ENCODE measurements at places on chromosomes 4 and X. TPM values are rescaled to one million over a fixed set of nuclear protein-coding genes. Genes with fewer than 3 reads are reported as not detected.

DNA sequence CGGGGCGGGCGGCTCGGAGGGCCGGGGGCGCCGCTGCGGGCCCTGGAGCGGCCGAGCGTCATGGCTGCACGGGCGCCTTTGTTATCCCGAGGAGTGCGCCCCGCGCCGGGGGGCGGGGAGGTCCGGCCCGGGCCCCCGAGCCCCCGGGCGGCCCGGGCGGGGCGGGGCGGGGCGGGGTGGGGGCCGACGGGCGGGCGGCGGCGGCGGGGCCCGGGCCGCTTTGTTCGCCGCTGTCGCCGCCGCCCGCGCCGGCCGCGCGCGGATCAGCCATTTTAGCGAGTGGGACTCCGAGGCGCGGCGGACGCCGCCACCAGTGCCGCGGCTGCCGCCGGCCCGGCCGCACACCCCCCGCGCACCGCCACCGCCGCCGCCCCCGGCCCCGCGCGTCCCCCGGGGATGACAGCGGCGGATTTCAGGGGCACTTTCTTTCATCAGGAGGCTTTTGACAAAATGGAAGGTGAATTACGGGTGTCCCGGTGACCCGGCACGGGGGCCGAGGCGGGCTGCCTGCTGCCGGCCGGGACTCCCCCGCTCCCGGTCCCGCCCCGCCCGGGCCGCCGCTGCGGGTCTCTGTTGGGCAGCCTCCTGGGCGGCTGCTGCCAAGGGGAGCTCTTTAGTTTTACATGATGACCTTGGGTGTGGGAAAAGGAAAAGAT, 1.2 kb downstream of the HMGB3 start:
- H3K4me1 ChIP-seq: no peaks in the 10 kb centered on the region
- H3K27ac ChIP-seq: no peak overlapping the region
- H3K36me3 ChIP-seq: no peaks in the 10 kb centered on the region
- DNase-seq: no peak
- H3K4me3 ChIP-seq: peak overlapping the region; percentile 36

GRCh38 chr4:4995103-4995907, 24.0 kb downstream of the CYTL1 start:
- H3K4me3 ChIP-seq: no peak overlapping the region
- peaks cover 29% of the 10 kb centered on the region for H3K4me1 ChIP-seq
- no peak for DNase-seq
- H3K27ac ChIP-seq: peak overlapping the region; percentile 53
- H3K27me3 ChIP-seq: no peaks in the 10 kb centered on the region
- H3K36me3 ChIP-seq: no peaks in the 10 kb centered on the region

DNA sequence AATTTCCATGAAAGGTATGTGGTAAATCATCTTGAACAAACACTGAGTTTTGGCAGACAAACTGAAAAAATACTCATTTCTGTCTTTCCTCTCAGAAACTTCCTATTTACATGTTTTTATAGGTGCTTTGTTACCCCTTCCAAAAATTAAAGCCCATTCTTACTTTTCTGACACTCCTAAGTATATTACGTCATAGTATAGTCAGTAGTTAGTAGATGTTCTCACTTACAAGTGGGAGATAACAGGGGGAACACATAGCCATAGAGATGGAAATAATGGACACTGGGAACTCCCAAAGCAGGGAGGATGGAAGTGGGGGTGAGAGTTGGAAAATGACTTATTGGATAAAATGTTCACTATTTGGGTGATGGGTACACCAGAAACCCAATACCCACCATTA, 28.8 kb downstream of the TXK start:
- no peaks in the 10 kb centered on the region for H3K4me1 ChIP-seq
- no peaks in the 10 kb centered on the region for H3K36me3 ChIP-seq
- H3K4me3 ChIP-seq: no peak overlapping the region
- no peak for DNase-seq
- no peaks in the 10 kb centered on the region for H3K27me3 ChIP-seq
- no peak overlapping the region for H3K27ac ChIP-seq

DNA sequence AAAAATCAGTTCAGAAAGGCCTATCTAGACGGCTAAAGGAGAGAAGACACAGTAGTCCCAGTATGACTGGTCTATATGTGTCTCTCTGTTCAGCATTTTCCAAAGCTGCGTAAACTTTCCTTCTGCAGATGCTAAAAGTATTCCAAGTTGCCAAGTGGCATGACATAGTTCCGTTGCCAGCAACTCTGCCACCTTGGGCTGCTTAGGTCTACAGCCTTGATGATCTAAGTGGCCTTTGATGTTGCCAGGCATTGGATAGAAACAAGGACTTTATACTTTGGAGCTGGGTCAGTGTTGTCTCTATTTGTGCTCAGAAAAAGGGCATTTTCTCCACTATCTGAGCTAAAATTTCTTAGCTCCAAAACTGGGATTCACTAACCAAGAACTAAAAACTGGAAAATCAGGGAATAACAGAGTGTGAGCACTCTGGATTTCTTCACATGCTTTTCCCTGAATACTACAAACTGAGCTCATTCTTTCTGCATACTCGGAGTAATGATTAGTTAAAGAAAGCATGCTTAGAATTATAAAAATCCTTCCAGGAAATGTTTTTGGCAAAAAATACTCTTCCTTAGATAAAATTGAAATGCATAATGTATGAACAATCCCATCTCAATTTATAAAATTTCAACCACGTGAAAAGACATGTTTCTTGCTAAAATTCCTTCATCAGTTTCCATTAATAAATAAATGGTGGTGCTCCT, 191.4 kb downstream of the ADAMTS3 start:
- no peak overlapping the region for H3K27ac ChIP-seq
- H3K4me3 ChIP-seq: no peak overlapping the region
- no peaks in the 10 kb centered on the region for H3K36me3 ChIP-seq
- H3K4me1 ChIP-seq: no peaks in the 10 kb centered on the region
- DNase-seq: no peak

Gene MAP3K15
- 0.25 TPM for total RNA-seq

Gene F8A3
- 5.2 TPM for total RNA-seq

- H3K36me3 ChIP-seq: no peaks in the 10 kb centered on the region
- DNase-seq: no peak
- H3K27me3 ChIP-seq: no peaks in the 10 kb centered on the region
- no peak overlapping the region for H3K4me3 ChIP-seq
- peaks cover 5% of the 10 kb centered on the region for H3K4me1 ChIP-seq
- H3K27ac ChIP-seq: no peak overlapping the region
These were observed 4.2 kb upstream of the ARSD start for GRCh38 chrX:2933125-2933900.

- H3K27me3 ChIP-seq: no peaks in the 10 kb centered on the region
- H3K4me1 ChIP-seq: no peaks in the 10 kb centered on the region
- no peak overlapping the region for H3K4me3 ChIP-seq
- H3K36me3 ChIP-seq: no peaks in the 10 kb centered on the region
- H3K27ac ChIP-seq: no peak overlapping the region
These were observed 226.0 kb downstream of the VEGFC start for GRCh38 chr4:176566769-176567168.

GRCh38 chr4:41141900-41142299, 72.4 kb downstream of the APBB2 start:
- H3K4me1 ChIP-seq: peaks cover 54% of the 10 kb centered on the region
- H3K27me3 ChIP-seq: no peaks in the 10 kb centered on the region
- no peak overlapping the region for H3K4me3 ChIP-seq
- DNase-seq: no peak
- H3K27ac ChIP-seq: peak overlapping the region; percentile 79
- no peaks in the 10 kb centered on the region for H3K36me3 ChIP-seq

Gene ATP2B3
- total RNA-seq: 0.25 TPM

Gene ZNF518B
- 38.3 TPM for total RNA-seq

- peaks cover 5% of the 10 kb centered on the region for H3K4me1 ChIP-seq
- no peaks in the 10 kb centered on the region for H3K27me3 ChIP-seq
- no peak for DNase-seq
- no peak overlapping the region for H3K27ac ChIP-seq
- H3K4me3 ChIP-seq: no peak overlapping the region
These were observed 28.2 kb upstream of the TLR2 start for GRCh38 chr4:153655928-153656327.

DNA sequence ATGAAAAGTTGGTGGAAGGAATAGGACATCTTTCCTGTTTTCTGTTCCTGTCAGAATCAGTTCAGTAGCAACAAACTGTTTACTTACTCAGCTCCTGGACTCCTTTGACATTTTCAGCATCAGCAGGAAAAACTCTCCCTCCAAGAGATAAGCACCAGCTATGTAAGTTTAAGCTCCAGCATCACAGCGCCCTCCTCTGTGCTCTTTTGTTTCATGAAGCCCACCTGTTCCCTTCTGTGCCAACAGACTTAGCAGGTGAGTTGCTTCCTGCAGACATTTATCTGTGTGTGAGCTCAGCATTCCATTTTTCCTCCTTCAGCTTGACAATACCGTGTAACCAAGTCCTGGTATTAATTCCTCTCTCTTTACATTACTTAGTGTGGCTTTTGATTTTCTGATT, 644.1 kb upstream of the AGA start:
- no peaks in the 10 kb centered on the region for H3K36me3 ChIP-seq
- no peaks in the 10 kb centered on the region for H3K4me1 ChIP-seq
- no peaks in the 10 kb centered on the region for H3K27me3 ChIP-seq
- no peak for DNase-seq

Gene IGFBP7
- 716 TPM for total RNA-seq

Gene PNCK
- 9.3 TPM for total RNA-seq

DNA sequence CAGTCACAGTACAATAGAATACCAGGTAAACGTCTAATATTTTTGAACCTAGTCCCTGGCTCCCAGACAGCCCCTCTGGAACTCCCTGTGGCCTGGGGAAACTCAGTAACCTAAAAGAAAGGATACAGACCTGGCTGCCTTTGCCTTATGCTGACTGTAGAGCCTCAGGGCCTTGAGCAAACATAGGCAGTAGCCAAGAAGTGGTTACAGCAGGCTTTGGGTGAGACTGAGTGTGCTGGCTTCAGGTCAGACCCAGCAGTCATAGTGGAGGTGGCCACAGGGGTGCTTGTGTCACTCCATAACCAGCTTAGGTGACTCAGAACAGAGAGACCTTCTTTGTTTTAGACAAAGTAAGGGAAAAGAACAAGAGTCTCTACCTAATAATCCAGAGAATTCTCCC, 141.8 kb upstream of the PRDX4 start:
- H3K4me1 ChIP-seq: no peaks in the 10 kb centered on the region
- H3K4me3 ChIP-seq: no peak overlapping the region
- no peaks in the 10 kb centered on the region for H3K36me3 ChIP-seq
- no peak for DNase-seq
- no peak overlapping the region for H3K27ac ChIP-seq
- H3K27me3 ChIP-seq: no peaks in the 10 kb centered on the region

Gene VSIG1
- 0.25 TPM for total RNA-seq

DNA sequence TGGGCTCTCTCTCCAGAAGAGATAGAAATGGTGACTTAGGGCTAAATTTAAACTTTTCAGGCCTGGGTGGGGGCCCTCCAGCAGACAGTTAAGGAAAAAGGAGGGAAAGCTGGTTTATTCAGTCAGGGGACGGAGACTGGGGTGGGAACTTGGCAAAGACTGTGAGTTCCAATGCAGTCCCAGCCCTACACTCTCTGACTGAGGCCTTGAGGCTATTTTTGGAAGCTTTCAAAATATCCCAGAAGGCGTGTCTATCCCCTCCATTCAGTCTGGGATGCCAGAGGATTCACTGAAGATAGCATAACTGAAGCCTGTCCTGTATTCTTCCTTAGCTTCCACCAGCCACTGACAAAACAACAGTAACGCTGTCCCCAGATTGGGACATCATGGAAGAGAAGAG, 32.1 kb upstream of the MSN start:
- H3K36me3 ChIP-seq: no peaks in the 10 kb centered on the region
- no peak for DNase-seq
- no peak overlapping the region for H3K4me3 ChIP-seq
- H3K27me3 ChIP-seq: no peaks in the 10 kb centered on the region
- peak overlapping the region; percentile 81 for H3K27ac ChIP-seq

Gene LRP2BP
- total RNA-seq: 0.49 TPM

Gene NUP62CL
- 10.6 TPM for total RNA-seq

Gene TLR1
- 10.3 TPM for total RNA-seq

- H3K4me3 ChIP-seq: no peak overlapping the region
- H3K27me3 ChIP-seq: no peaks in the 10 kb centered on the region
- no peaks in the 10 kb centered on the region for H3K4me1 ChIP-seq
- H3K36me3 ChIP-seq: no peaks in the 10 kb centered on the region
- no peak for DNase-seq
- H3K27ac ChIP-seq: no peak overlapping the region
These were observed 742.2 kb upstream of the ATOH1 start for GRCh38 chr4:93086356-93086755.

Gene MAGEB2
- total RNA-seq: not detected

DNA sequence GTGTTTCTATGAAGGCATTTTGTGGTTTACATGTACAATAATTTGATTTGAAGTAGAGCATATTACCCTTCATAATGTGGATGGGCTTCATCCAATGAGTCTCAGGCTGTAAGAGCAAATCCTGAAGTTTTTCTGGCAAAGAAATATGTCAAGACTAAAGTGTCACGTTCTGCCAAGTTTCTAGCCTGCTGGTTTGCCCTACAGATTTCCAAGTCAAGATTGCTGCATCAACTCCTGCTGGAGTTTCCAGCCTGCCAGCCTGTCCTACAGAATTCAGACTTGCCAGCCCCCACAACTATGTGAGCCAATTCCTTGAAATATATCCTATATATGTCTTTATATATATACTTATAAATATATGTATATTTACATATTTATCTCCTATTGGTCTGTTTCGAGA, 70.0 kb upstream of the RLIM start:
- no peaks in the 10 kb centered on the region for H3K27me3 ChIP-seq
- DNase-seq: no peak
- no peaks in the 10 kb centered on the region for H3K4me1 ChIP-seq
- no peak overlapping the region for H3K27ac ChIP-seq
- no peak overlapping the region for H3K4me3 ChIP-seq
- no peaks in the 10 kb centered on the region for H3K36me3 ChIP-seq

DNA sequence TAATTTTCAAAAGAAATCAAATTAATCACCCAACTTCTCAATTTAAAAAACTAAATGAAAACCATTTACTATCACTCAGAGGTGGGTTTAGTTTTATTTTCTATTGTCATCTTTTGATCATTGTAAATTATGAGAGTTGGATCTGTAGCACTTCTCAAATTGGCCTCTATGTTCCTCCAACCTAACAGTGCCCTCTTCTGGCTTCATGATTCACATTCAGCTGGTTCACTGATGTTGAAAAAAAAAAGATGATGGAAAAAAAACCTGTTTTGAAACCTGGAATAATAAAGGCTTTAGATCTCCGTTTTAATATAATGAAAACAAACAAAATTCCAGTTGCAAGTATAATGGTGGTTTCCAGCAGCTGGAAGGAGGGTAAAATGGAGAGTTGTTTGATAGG, 2.4 kb upstream of the NBDY start:
- no peak for DNase-seq
- H3K36me3 ChIP-seq: no peaks in the 10 kb centered on the region
- no peaks in the 10 kb centered on the region for H3K4me1 ChIP-seq
- no peak overlapping the region for H3K27ac ChIP-seq
- no peak overlapping the region for H3K4me3 ChIP-seq
- no peaks in the 10 kb centered on the region for H3K27me3 ChIP-seq

Gene SRPX2
- total RNA-seq: 50.6 TPM

All from vagina (tissue), 2 donors.